ENCODE measurements at places on chromosomes 5 and 9.

DNA sequence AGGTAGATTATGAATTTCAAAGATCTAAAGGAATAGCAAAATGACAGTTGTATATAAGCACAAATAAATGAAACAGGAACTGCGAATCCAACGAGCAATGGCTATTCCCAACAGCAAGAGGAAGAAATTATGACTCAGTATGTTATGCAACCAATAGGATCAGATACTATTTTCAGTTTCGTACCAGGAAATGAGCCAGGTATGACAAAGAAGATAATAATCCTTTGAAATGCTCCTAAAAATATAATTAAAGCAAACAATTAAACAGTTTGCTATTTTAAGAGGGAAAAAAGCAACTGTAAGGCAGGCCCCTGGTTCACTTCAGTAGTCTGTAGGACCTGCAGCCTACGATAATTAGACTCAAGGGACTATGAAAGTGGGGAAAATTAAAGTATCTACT is 58.9 kb downstream of the AUH start:
- DNase-seq, result peak; percentile 68

DNA sequence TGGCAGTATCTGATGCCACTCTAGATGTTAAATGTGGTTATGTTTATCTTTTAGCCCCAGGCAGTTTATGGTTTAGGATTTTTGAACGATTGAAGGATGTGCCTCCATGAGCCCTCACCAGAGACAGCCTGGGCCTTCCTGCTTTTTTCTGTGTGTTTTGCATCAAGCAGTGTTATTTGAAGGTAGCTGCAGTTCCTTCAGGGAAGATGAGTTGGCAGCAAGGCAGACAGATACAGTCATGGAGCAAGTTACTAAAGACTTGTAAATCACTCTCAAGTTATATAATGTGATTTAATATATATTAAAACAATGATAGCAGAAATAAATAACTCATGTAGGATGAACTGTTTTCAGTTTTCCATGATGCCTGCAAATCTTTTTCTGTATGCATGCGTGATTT is 204.9 kb downstream of the CD180 start:
- DNase-seq, result no peak

DNA sequence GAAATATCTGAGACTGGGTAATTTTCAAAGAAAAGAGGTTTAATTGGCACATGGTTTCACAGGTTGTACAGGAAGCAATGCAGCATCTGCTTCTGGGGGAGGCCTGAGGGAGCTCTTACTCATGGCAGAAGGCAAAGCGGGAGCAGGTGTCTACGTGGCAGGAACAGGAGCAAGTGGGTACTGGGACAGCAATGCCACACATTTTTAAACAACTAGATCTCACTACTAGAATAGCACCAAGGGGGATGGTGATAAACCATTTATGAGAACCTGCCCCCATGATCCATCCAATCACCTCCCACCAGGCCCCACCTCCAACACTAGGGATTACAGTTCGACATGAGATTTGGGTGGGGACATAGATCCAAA is 47.6 kb upstream of the HOMER1 start:
- no peak for DNase-seq

DNA sequence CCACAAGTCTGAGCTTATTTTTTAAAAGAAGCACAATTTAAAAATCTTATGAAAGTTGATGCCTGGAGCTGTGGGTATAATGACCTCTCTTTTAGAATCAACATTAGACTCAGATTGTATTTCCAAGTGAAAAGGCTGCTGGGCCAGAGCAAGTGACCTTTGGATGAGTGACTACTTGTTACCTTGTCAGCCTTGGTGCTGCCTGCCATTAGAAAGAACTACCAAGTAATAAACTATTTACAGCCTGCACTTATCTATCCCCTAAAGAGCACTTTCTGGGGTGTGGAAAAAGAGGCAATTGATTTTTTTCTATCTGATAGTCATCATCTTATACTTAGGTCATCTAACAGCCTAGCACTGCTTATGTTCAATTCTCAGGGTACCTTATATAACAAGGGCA is 134.9 kb upstream of the FBXL17 start:
- no peak for DNase-seq

DNA sequence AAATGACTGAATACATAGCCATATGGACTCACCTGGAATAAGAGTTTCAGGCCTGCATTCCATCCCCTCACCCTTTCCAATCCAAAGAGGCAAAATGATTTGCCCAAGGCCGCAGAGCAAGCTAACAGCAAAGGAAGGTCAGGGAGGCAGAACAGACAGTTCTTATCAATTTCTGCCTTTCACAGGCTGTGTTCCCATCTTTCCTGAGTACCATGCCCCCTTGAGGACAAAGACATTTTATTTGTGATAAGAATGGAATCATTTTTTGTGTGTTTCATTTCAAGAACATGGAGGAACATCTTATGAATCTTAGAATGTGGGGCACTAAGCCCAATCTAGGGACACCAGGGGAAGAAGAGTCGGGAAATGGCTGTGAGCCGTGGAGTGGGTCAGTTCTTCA is 13.9 kb downstream of the LHFPL2 start:
- no peak for DNase-seq

GRCh38 chr5:173628501-173628900 is 12.1 kb upstream of the BOD1 start:
- no peak for DNase-seq

- peak; percentile 82 for DNase-seq
Measured at GRCh38 chr9:114385397-114386181, 2.2 kb downstream of the AKNA start.

DNA sequence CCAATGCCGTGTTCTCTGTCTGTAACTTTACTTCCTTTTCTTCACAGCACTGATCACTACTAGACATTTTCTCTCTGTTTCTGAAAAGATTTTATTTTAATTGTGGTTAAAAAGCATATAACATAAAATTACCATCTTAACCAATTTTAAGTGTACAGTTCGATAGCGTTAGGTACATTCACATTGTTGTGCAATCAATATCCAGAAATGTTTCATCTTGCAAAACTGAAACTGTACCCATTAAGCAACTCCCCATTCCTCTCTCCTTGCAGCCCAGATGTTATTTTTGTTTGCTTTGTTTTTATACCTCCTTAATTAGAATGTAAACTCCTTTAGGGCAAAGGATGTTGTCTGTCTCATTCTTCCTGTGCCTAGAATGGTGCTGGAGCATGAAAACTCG is 47.5 kb downstream of the COL27A1 start:
- DNase-seq, result no peak

- DNase-seq, result no peak
Measured at GRCh38 chr5:139389701-139390638, at the start of gene MZB1. MZB1 (minus strand) TSS chr5:139389913; CDS start chr5:139389856, 57 bp downstream.

DNA sequence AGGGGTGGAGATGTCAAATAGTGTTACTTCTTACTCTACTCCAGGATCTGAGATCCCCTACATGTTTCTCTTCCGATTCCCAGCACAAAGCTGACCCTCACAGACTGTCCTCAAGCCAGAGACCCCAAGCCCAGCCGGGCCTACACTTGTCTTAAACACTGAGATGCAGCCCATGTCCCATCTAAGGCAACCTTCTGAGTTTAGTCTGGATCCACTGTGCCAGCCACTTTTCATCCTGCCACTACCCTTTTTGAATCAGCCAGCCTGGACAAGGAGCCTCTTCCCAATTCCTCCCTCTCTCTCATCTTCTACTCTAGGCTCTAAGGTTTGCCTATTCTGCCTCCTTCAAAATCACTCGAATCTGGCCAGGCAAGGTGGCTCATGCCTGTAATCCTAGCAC is 6.2 kb upstream of the MYORG start:
- no peak for DNase-seq

DNA sequence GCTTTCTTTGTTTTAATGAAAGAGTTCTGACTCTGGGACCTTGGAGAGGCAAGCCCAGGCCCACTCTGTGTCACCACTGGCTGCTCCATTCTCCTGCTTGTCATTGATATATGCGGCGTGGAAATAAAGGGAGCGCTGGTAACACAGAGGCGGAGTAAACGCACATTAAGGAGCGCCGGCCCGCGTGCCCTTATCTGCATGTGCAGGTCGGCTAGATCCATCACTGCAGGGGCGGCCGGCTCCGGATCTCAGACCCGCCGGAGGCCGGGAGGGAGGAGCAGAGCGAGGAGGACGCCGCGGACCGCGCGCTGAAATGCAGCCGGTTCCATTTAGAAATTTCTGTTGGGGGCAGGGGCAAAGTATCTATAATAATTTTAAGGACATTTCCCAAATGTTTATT is 70.8 kb downstream of the MRPL36 start:
- no peak for DNase-seq

GRCh38 chr5:154168395-154168794 is 22.1 kb upstream of the GALNT10 start:
- no peak for DNase-seq

DNA sequence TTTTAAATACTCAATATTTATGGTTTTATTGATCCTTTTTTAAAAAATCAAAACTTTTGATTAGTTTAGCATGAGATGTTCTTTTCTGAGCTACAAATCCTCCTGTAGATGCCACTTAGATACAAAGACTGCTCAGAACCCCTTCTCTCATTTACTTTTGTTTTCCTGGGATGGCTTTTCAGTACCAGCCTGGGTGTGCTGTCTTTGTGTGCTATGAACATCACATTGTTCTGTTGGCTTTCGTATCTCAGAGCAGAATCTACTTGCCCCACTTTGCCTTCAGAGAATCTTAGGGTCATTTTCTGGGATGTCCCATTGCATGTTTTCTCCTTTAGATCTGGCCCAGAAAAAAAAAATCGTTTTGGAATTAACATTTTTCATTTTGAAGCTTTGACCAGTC is 85.9 kb downstream of the RASGRF2 start:
- no peak for DNase-seq

- DNase-seq, result no peak
Measured at GRCh38 chr9:119898316-119898715, 529.1 kb upstream of the BRINP1 start.

- DNase-seq, result no peak
Measured at GRCh38 chr5:104355350-104355749, 792.8 kb upstream of the NUDT12 start.

DNA sequence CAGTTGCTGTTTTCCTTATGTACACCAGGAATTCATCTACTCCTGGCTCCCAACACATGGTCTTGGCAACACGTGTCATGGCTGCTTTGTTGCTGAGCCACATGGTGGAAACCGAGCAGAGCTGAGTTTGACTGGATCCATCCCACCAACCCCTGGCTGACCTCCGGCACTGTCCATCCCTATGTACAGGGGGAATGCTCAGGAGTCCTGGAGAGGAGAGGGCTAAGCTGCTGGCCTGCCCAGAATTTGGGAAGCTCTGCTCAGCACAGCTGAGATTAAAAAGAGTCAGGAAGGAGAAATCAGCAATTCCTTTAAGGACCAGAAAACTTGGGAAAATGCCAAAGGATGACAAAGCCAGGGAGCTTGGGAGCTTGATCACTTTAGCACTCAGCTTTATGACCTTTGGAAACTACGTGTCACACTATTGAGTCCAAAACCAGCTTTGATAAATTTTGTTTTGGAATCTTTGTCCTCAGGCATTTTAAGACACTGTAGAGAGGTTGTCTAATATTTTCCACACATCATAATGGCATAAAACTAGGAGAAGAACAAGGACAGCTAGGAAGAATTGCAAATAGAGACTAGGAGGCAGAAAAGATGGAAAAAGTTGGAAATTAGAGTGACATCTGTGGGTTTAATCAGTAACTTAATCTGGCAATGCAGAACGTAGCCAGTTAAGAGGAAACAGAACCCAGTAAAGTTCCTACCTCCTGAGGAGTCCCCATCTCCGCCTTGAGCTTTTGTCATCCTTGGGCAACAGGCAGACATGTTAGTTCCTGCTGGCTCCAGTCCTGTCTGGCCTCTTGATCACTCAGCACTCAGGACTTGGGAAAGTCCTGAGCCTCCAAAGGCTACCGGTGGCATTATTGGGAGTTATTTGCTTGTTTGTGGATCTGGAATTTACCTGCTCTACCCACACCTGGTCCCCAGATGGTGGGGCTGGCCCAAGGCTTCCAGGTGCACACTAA is 62.5 kb upstream of the PLPP1 start:
- peak; percentile 82 for DNase-seq

GRCh38 chr5:57817001-57817453 is 334.4 kb upstream of the ACTBL2 start:
- no peak for DNase-seq

- DNase-seq, result no peak
Measured at GRCh38 chr5:139488260-139488659, 5.7 kb upstream of the STING1 start.

- no peak for DNase-seq
Measured at GRCh38 chr5:164652276-164652660, 1146.8 kb downstream of the MAT2B start.

DNA sequence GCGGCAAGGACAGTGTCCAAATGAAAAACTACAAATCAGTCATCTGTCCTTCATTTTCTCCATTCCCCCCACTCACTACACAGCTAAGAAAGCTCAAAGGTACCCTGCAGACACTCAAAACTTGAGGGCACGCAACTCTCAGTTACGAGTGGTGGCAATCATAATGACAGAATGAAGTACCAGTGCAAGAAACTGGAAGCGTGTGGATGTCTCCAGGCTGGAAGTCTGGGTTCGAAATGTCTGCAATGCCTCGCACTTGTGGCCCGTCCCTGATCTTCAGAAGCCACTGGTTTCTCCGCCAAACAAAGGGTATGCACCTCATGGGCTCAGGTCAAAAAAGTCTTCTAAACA is 597 bp upstream of the CENPH start:
- no peak for DNase-seq

GRCh38 chr9:133619791-133620190 is 10.6 kb upstream of the FAM163B start:
- DNase-seq, result no peak

- no peak for DNase-seq
Measured at GRCh38 chr9:95107001-95107749, 210.3 kb downstream of the FANCC start.

DNA sequence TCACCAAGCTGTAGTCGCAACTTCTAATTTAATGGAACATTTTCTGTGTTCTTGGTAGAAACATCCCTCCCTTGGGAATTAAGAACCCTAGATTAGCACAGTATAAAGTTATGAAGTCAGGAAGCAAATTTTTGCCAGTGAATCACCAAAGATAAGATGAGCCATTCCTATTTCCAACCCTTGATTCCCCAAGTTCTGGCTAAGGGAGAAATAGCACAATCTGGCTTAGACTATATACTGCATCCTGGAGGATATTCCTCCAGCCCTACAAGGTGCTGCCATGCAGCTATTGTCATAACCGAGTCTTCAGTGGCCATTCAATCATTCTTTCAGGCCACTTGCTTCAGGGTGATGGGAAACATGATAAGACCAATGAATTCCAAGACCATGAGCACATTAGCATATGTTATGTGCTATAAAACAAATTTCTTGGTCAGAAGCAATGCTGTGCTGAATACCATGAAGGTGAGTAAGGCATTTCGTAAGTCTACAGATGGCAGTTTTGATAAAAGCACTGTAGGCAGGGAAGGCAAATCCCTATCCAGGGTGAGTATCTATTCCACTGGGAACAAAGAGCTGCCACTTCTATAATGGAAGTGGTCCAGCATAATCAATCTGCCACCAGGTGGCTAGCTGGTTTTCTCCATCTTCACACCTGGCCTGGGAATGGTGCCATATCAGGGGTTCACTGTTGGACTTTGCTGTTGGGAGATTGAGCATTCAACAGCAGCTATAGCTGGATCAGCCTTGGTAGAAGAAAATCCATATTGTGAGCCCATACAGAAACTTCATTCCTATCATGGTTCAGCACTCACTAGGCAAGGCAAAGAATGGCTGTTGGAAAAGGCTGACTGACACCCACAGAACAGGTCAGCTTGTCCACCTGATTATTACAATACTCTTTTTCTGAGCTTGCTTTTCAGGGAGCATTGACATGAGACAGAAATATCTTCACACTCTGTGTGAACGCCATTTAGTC is 19.6 kb upstream of the ARL15 start:
- peak; percentile 89 for DNase-seq

GRCh38 chr5:15023266-15023665 is 151.7 kb upstream of the ANKH start:
- DNase-seq, result no peak

All from GM04504 (cell line).